Activated CD8-positive, alpha-beta T cell treated with anti-CD3 and anti-CD28 coated beads, Interleukin-2, amount 10 ng/mL, durations not matched to agents 7 days and 5 days (primary cell): ENCODE measurements at places on chromosomes 12 and 14. TPM values are rescaled to one million over a fixed set of nuclear protein-coding genes. Genes with fewer than 3 reads are reported as not detected.

- peaks cover 2% of the 10 kb centered on the region for H3K27me3 ChIP-seq
- peaks cover 36% of the 10 kb centered on the region for H3K4me1 ChIP-seq
- DNase-seq: no peak
- H3K4me3 ChIP-seq: no peak overlapping the region
- no peak overlapping the region for H3K27ac ChIP-seq
- H3K36me3 ChIP-seq: no peaks in the 10 kb centered on the region
Measured at GRCh38 chr14:105865904-105866840, 339.8 kb downstream of the TMEM121 start.

GRCh38 chr12:45049912-45050750 is 768 bp downstream of the DBX2 start:
- H3K27ac ChIP-seq: no peak overlapping the region
- H3K4me1 ChIP-seq: peaks cover 10% of the 10 kb centered on the region
- H3K27me3 ChIP-seq: peaks cover 66% of the 10 kb centered on the region
- DNase-seq: no peak

Gene LRP1-AS
- total RNA-seq: not detected

- no peaks in the 10 kb centered on the region for H3K4me1 ChIP-seq
- H3K27me3 ChIP-seq: no peaks in the 10 kb centered on the region
- H3K36me3 ChIP-seq: no peaks in the 10 kb centered on the region
- no peak for DNase-seq
Measured at GRCh38 chr12:19048943-19049342, 80.6 kb upstream of the PLEKHA5 start.

DNA sequence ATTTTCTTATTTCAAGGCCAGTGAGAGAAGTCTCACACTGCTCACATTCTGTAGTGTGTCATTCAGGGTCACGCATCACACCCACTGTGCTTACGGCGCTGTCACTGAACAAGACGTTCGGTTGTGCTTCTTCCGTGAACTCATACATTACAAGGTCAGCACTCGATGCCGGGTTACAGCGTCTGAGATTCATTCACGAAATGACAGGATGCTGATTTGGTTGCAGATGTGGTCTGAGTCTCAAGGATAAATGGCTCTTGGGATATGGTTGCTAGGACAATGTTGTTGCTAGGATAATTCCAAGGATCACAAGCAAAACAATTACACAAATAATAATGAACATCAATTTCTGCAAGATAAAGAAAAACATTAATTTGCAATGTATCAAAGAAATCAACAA is 47.4 kb downstream of the STX2 start:
- H3K27me3 ChIP-seq: no peaks in the 10 kb centered on the region
- no peak for DNase-seq
- H3K27ac ChIP-seq: no peak overlapping the region

GRCh38 chr14:71076462-71077092 is 169.3 kb downstream of the PCNX1 start:
- DNase-seq: no peak
- no peak overlapping the region for H3K27ac ChIP-seq
- peaks cover 11% of the 10 kb centered on the region for H3K4me1 ChIP-seq
- H3K27me3 ChIP-seq: no peaks in the 10 kb centered on the region
- H3K4me3 ChIP-seq: no peak overlapping the region

- no peaks in the 10 kb centered on the region for H3K36me3 ChIP-seq
- H3K27ac ChIP-seq: no peak overlapping the region
- no peak overlapping the region for H3K4me3 ChIP-seq
- DNase-seq: no peak
Measured at GRCh38 chr12:97461553-97461952, 1.1 kb upstream of the RMST start.

DNA sequence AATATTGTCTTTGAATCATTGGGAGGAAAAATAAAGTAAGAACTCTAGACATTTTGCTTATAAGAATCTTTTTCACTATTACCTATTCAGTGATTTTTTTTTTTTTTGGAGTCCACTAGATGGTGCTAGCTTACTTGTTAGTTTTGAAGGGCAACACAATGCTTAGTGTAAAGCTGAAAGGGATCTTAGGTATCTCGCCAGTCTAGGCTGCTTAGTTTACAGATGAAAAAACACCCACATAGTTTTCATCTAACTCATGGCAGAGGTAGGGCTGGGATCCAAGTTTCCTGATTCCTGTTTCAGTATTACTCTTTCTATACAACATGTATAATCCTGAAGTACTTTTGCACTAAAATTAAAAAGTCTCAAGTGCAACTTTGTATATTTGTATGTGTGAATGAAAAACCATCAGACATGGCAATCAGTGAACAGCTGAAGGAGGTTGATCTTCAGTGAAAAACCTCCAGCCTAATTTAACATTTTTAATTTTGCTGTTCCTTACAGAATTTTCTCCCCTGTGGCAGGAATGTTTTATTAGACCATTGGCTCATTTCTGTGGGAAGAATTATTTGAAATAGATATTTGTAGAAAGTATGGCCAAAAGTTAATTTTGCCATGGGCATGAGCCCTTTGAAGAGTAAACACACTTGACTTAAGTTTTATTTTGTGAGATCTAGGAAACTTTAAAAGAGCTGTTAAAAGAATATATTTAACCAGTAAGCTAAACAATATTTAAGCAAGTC is 40.7 kb downstream of the LRRIQ1 start:
- H3K4me3 ChIP-seq: no peak overlapping the region
- H3K27ac ChIP-seq: no peak overlapping the region
- no peaks in the 10 kb centered on the region for H3K27me3 ChIP-seq
- H3K36me3 ChIP-seq: no peaks in the 10 kb centered on the region

DNA sequence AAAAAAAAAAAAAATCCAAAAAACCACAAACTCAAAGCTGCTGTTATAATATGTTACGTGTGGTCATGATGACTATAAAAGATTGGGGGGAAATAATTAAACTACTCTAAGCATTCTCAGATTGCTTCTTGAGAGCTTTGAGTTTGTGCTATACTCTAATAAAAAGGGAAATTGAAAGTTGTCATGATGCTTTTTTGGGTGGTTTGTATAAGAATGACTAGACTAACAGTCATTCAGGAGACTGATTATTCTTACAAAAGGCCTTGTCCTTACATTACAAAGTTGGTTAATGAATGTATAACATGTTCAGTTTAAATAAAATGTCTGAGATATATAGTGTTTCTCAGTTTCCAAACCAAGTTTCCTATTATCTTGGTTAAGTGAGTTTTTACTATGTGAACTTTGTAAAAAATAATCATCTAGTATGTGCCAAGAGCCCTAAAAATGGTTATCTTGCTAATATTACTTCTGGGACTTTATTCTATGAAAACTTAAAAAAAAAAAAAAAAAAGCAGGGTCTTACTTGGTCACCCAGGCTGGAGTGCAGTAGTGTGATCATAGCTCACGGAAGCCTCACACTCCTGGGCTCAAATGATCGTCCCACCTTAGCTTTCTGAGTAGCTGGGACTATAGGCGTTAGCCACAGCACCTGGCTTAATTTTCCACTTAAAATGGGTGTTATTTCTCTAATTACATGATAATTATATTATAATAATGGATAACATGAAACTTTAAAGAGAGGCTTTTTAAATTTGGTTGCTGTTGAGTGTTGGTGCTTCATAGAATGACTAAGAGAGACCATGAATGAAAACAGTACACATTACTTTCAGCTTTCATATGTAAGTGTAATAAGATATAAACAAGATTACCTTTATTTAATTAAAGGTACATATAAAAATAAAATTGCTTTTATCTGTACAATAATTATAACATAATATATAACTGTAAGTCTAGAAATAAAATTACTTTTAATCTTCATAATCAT is 459.6 kb upstream of the RGS6 start:
- H3K27ac ChIP-seq: no peak overlapping the region
- H3K27me3 ChIP-seq: no peaks in the 10 kb centered on the region
- no peak for DNase-seq
- H3K4me1 ChIP-seq: peaks cover 29% of the 10 kb centered on the region
- no peak overlapping the region for H3K4me3 ChIP-seq
- H3K36me3 ChIP-seq: peaks cover 16% of the 10 kb centered on the region

- H3K27ac ChIP-seq: no peak within 1 kb of the TSS
- peaks cover 24% of the 10 kb centered on the region for H3K4me1 ChIP-seq
- peak within 1 kb of the TSS; percentile 40 for H3K4me3 ChIP-seq
- DNase-seq: no peak
- H3K36me3 ChIP-seq: peaks cover 3% of the 10 kb centered on the region
- peaks cover 24% of the 10 kb centered on the region for H3K27me3 ChIP-seq
Measured at GRCh38 chr12:14885718-14886221, at the start of gene MGP. TSS of gene MGP (minus strand) at chr12:14885854. CDS start at chr12:14885791, 63 bp downstream.

Gene DUSP6
- 119 TPM for total RNA-seq

Gene DYRK2
- 73.1 TPM for total RNA-seq

DNA sequence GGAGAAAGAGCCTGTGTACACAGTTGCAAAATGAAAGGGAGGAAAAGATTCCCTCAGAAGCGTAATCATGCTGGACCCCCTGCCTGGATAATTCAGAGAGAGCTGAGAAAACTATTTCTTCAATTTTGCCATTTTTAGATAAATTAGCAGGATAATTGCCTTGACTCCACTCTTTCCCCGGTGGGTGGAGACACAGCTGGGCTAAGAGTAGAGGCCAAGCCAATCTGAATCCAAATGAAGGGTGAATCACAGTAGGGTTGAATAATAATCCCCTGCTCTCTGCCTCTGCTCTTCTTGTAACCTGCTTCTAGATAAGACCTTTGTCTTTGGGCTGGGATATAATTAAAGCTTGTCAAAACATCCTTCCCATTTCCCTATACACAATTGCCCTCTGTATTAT is 150.1 kb downstream of the CAPZA3 start:
- H3K4me3 ChIP-seq: no peak overlapping the region
- H3K27ac ChIP-seq: no peak overlapping the region
- DNase-seq: no peak
- H3K4me1 ChIP-seq: no peaks in the 10 kb centered on the region
- H3K27me3 ChIP-seq: no peaks in the 10 kb centered on the region
- H3K36me3 ChIP-seq: no peaks in the 10 kb centered on the region

DNA sequence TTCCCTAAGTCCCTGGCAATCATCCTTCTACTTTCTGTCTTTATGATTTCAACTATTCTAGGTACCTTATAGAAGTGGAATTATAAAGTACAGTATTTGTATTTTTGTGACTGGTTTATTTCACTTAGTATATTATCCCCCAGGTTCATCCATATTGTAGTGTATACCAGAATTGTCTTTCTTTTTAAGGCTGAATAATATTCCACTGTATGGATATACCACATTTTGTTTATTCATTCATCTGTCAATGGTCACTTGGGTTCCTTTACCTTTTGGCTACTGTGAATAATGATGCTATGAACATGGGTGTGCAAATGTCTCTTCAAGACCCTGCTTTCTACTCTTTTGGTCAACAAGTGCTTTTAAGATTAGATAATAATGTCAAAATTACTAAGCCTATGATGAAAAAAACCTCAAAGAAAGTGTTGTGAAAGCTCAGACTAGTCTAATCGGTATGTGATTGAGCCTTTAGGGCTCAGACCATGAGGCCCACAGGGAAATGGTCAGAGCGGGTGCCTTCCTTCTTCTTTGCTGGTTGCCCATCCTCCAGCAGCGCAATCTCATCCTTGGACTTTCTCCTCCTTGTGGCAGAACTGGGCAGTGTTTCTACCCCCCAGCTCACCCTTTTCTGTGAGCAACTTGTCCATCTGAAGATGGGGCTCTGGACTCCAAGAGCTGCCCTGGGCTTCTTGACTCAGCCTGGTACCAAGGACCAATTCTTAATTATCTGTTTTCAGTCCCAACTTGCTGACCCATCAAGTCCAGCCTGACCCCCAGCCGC is 105.4 kb downstream of the TTC8 start:
- H3K27ac ChIP-seq: no peak overlapping the region
- H3K4me1 ChIP-seq: no peaks in the 10 kb centered on the region
- DNase-seq: no peak
- no peak overlapping the region for H3K4me3 ChIP-seq
- no peaks in the 10 kb centered on the region for H3K36me3 ChIP-seq
